Activated naive CD8-positive, alpha-beta T cell treated with anti-CD3 and anti-CD28 coated beads, Interleukin-2, amount 50 U/mL, for 16 hours (primary cell): ENCODE measurements at places on chromosomes 3 and 15.

DNA sequence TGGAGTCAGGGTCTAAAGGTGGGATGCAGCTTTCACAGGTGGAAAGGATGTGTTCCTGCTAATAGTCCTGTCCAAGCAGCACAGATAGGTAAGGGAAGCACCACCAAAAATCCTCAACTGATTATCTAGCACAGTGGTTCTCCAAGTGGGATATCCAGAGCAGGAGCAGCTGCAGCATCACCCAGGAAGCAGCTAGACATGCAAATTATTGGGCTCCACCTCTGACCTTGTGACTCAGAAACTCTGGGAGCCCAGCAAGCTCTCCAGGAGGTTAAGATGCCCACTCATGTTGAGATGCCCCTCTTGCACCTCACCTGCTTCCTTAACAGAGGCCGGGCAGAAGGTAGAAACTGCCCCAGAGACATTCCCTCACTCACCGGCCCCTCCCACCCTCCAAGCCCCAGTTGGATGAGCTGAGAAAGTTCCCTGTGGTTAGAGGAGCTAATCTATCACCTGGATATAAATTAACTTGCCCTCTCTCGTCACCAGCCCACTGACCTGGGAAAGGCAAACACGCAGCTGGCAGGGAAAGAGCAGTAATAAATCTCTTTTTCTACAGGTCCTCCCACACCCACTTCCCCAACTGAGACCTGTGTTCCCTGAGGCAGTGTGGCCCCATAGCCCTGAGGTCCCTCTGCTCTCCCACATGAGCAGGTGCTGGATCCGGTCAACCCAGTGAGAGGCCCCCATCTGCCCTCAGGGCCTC, 39.3 kb downstream of the ADCY5 start:
- no peak for DNase-seq

GRCh38 chr3:114212646-114213045, 24.7 kb downstream of the ZNF80 start:
- no peak for DNase-seq

- DNase-seq, result no peak
Observed at GRCh38 chr15:63874616-63875015, 40.9 kb upstream of the HERC1 start.

DNA sequence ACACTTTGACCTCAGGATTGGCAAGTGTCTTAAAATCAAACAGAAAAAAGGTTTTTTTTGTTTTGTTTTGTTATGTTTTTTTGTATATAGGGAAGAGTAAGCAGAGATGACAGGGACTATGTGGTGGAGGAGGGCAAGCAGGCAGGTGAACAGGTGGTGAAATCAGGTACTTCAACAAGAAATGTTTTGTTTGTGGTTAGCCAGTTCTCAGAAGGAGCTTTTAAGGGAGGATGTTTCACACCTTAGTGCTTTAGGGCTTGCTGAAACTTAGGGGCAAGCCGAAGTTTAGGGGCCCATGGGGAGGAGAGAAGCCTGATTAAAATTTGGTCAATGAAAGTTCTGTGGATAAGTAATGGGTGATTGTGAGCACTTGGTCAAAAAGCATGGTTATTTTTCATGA, 370.7 kb upstream of the SLCO3A1 start:
- DNase-seq, result no peak

- no peak for DNase-seq
Observed at GRCh38 chr3:24167429-24167828, 222.3 kb downstream of the NR1D2 start.

DNA sequence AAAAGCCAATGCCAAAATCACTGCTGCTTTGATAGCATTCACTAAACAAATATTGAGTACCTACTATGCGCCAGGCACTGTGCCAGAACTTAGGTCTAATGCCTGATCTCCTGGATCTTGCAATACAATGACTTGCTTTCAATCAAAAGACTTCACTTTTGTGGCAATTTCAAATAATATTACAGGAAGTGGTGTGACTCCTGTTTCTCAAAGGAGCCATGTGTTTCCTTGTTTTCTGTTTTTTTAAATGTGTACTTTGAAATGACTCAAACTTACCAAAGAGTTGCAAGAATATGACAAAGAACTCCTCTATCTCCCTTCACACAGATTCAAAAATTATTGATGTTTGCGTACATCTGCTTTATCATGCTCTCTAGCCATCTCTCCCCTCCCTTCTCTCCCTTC, 18.3 kb downstream of the OSBPL10 start:
- DNase-seq, result no peak

GRCh38 chr3:46078712-46079400, 51.6 kb upstream of the XCR1 start:
- peak; percentile 80 for DNase-seq

GRCh38 chr3:151550642-151551041, 89.8 kb upstream of the IGSF10 start:
- DNase-seq, result no peak

- DNase-seq, result no peak
Observed at GRCh38 chr3:189838291-189838690, 207.1 kb downstream of the TP63 start.

GRCh38 chr3:111723293-111724215, 128.4 kb upstream of the ZBED2 start:
- DNase-seq, result no peak

- no peak for DNase-seq
Observed at GRCh38 chr15:87576486-87577176, 679.9 kb downstream of the NTRK3 start.
